ENCODE measurements at places on chromosomes 4 and X. TPM values are rescaled to one million over a fixed set of nuclear protein-coding genes. Genes with fewer than 3 reads are reported as not detected.

- no peak for DNase-seq
Observed at GRCh38 chr4:59369229-59369628, 1830.9 kb upstream of the ADGRL3 start.

DNA sequence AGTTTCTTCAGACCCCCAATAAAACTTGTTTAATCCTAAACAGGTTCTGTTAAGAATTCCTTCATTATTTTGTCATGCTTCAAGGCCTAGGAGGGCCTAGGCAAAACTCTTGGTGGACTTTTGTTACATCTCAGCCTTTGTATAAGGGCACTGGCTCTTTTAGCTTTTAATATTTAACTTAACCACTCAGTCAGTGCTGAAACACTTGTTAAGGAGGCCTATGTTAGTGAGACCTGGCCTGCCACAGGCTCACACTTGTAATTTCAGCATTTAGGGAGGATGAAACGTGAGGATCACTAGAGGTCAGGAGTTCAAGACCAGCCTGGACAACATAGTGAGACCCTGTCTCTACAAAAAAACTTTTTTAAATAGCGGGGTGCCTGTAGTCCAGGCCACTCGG lies 32.7 kb upstream of the PGK1 start:
- DNase-seq: no peak

DNA sequence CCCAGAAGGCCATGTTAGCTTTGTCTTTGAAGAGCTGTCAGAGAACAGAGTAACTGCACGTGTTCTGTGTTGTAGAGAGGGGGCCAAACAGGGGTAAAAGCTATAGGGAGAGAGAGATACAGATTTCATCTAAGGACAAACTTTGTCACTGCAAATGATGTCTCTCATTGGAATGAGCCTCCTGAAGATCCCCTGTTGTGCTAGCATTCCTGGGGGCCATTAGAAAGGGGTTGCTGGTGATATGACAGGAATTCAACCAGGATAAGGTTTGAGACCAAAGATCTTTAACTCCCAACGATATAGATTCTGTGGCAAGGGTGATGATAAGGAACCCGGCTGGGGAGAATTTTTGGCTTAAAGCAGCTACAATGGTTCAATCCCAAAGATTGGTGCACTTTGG lies 16.8 kb downstream of the MID1 start:
- no peak for DNase-seq

DNA sequence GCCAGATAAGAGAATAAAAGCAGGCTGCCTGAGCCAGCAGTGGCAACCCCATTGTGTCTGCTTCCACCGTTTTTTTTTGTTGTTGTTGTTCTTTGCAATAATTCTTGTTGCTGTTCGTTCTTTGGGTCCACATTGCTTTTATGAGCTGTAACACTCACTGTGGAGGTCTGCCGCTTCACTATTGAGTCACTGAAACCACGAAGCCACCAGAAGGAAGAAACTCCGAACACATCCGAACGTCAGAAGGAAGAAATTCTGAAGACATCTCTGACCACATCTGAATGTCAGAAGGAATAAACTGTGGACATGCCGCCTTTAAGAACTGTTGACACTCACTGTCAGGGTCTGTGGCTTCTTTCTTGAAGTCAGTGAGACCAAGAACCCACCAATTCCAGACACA lies 110.5 kb downstream of the PCDH18 start:
- DNase-seq: no peak

DNA sequence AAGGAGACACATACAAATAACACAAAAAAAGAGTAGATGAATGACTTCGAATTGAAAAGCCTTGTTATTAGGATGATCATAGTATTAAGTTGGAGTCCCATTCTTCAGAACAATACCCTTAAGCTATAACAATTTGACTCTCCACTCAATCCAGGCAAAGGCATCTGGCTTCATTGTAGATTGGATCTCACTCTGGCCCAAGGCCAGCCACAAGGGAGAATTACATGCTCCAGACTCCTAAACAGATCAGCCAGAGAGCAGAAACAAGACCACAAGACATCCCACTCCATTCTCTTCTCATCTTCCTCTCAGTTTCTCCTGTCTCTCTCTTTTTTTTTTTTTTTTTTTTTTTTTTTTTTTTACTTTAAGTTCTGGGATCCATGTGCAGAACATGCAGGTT lies 213.9 kb downstream of the DHX15 start:
- no peak for DNase-seq

- no peak for DNase-seq
Observed at GRCh38 chr4:170025523-170026252, 507 bp downstream of the MFAP3L start.

DNA sequence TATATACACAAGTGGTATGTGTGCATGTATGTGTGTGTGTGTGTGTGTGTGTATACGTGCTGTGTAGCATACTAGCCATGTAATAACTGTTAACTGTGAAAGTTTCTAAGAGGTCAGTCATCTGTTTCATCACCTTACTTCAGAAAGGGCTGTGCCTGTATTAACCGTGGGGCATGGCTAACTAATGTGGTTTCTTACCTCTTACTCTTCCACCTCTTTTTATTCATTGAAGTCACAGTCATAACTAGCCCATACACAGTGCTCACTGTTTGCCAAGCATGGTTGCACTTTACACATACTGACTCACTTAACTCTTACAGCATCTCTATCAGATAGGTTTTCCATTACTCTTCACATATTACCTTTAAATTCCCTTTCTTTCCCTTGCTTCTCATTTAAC lies 23.7 kb upstream of the LRAT start:
- DNase-seq: no peak

- no peak for DNase-seq
Observed at GRCh38 chr4:102022343-102022742, 231.8 kb downstream of the BANK1 start.

GRCh38 chr4:42824278-42824977 lies 68.1 kb upstream of the GRXCR1 start:
- DNase-seq: no peak

GRCh38 chrX:85914431-85914830 lies 132.9 kb downstream of the CHM start:
- DNase-seq: no peak

- DNase-seq: no peak
Observed at GRCh38 chr4:110737931-110738330, 115.1 kb upstream of the PITX2 start.

- DNase-seq: peak; percentile 86
Observed at GRCh38 chr4:124262211-124263179, 450.0 kb downstream of the ANKRD50 start.

DNA sequence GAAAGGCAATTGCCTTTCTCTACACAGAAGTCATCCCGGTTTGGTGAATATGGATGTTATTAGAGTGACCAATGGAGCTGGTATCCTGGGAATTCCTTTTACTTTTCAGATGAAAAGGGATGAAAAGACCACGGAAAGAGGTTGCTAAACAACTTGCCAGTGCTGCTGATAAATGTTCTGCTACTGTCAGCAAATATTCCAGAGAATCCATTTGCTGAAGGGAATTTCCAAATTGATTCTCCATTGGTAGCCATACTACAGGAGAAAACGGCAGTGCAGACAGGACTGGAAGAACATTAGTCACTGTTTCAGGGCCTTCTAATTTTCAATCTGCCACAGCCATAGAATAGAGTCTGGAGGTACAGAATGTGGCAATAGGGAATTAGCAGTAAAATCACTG lies 451.5 kb downstream of the PCDH11X start:
- no peak for DNase-seq

GRCh38 chr4:164706675-164707074 lies 47.3 kb upstream of the SMIM31 start:
- no peak for DNase-seq

DNA sequence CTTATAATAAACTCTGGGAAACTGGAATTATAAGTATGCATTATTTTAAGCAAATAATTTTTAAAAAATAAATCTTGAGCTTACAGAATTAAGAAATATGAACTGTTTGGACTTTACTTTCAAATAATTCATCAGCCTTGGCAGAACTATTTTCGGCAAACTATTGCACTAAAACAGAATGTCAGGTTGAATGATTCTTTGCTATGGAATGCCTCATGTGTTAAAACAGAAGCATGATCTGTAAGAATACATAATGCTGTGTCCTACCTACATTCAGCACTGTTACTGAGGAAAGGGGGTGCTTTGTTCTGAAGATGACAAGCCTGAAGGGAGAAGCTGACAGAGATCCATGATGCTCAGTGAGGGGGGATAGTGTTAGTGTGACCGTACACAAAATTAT lies 55.6 kb upstream of the EXOC1L start:
- no peak for DNase-seq

Gene SAGE1
- not detected for total RNA-seq

Gene POLN
- total RNA-seq: 2.7 TPM

Gene NXF3
- total RNA-seq: not detected

Gene MAGEA9
- total RNA-seq: not detected

Gene SLC9B1
- 1.4 TPM for total RNA-seq

Gene SEPTIN11
- total RNA-seq: 21.2 TPM

Gene ARX
- total RNA-seq: not detected

Gene AKAP14
- not detected for total RNA-seq

Measured in Karpas-422 (cell line).